ENCODE measurements at places on chromosomes 16 and 17.

GRCh38 chr17:38578229-38579082 lies 27.3 kb downstream of the SRCIN1 start:
- DNase-seq = no peak

- no peak for DNase-seq
These were observed 310.0 kb downstream of the SOX9 start for GRCh38 chr17:72430611-72431432.

GRCh38 chr17:13640551-13640950 lies 38.8 kb upstream of the HS3ST3A1 start:
- DNase-seq = no peak

GRCh38 chr17:78694805-78695531 lies 87.1 kb downstream of the CYTH1 start:
- no peak for DNase-seq

DNA sequence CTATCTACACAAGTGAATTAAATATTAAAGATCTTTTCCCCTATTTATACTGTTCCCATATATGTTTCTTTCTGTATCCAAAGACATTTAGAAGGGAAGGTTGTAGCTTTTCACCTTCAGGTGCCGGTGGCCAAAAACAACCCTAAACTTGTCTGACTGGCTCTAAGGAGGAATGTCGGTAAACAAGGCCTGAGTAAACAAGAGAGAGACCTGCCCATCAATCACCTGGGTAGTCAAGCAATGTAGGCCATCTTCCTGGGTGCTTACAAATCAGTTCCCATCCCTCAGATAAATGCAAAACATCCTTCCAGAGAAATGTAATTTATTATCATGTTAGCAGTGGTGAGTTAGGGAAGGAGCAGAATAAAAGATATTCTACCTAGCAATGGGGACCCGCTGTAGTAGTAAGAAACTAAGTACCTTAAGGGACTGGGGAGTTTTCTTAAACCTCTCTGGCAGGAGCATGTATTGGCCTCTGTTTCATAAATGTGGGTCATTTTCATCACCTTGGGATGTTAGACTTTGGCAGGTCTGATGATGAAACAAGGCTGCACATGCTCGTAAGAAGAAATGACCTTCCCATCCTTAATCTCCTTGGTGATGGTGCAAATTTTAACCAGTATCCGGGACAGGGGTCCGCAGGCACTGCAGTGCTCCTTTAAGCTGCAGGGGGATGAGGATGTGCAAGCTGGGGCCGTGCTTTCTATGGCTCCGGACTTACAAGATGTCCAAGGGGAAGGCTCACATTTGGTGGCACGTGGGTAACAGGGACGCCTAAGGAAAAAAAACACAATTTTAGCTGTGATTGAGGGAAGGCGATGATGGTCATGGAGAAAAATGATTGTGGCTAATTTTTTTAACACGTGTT lies 8.4 kb downstream of the KRT39 start:
- DNase-seq = no peak

- no peak for DNase-seq
These were observed 313.3 kb upstream of the HSBP1 start for GRCh38 chr16:83494459-83494858.

- no peak for DNase-seq
These were observed 21.9 kb downstream of the DNAI2 start for GRCh38 chr17:74295625-74296547.

DNA sequence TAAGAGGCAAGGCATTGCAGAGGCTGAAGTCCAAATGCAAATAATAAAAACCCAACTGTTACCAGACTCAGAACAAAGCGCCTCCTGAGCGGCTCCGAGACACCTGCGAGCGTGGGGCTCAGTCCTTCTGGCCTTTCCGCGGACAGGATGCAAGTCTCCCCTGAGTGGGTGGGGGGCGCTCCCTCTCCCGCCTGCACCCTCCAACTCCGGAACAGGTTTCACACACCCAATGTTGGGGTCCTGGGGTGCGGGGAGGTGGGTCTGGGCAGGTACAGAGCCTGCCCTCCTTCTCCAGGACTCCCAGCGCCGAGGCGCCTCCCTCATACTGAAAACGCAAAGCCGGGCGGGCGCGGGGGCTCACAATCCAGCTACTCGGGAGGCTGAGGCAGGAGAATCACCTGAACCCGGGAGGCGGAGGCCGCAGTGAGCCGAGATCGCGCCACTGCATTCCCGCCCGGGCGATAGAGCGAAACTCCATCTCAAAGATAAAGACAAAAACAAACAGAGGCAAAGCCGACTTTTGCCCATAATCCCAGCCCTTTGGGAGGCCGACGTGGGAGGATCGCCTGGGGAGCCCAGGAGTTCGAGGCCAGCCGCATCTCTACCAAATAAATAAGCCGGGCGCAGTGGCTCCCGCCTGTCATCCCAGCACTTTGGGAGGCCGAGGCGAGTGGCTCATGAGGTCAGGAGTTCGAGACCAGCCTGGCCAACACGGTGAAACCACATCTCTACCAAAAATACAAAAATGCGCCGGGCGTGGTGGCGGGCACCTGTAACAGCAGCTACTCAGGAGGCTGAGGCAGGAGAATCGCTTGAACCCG lies 893 bp downstream of the GINS2 start:
- DNase-seq = peak; percentile 7

DNA sequence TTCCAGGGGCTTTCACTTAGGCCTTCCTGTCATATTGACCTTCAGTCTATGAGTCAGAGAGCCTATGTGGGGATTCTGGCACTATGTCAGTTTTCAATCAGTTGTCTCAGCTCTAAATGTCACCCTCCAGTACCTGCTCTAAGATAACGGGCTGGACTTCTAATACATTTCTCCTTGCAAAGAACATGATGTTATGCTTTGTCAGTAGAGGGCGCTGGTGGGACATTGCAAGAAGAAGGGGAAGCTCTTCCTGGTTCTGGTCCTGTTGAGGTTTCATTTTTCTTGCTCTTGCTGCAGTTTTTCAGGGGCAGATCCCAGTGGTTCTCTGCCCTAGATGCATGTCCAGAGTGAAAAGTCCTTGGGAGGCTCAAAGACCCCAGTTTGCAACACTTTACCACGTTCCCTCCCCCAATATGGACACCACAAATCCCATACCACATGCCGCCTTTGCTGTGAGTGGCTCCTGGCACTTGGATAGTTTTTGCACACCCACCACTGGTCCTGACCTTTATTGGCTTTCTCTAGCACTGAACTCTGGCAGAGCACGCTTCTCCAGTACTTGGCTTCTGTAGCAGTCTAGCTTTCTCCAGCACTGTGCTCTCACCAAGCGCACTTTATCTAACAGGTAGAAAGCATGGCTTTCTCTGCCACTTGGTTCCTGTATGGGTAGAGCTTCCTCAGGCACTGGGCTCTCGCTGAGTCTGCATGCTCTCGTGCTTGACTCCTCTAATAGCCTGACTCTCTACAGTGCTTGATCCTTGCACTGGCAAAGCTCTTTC lies 49.0 kb downstream of the BCL7C start:
- peak; percentile 63 for DNase-seq

DNA sequence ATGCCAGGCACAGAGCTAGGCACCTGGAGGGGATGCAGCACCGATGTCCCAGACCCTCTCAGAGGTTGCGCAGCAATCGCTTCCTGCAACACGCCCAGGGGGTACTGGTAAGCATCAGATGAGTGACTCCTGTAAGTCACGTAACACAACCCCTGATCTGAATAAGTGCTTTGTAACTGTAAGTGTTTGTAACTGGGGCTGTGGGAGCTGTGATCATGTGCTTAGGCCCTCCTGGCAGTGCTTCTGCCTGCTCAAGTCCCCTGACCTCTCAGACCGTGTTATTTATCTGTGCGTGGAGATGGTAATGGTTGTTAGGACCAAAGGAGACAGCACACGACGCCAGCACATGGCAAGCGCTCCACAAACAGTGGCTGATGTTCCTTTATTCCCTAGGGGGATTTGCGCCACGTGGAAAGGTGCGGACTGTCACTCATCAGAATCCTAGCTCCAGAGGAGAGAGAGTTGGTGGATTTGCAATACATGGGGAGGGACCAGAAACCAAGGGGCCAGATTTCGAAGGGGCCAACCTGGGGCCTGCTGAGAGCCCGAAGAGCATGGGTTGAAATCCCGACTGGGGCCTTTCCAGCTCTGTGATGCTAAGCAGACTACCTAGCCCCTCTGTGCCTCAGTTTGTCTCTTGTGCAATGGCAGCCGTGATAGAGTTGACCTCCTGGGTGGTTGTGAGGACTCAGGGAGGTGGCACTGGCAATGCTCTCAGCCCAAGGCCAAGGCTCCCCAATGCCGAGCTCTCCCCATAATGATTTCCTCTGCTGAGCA lies 151.8 kb downstream of the IRF8 start:
- no peak for DNase-seq

DNA sequence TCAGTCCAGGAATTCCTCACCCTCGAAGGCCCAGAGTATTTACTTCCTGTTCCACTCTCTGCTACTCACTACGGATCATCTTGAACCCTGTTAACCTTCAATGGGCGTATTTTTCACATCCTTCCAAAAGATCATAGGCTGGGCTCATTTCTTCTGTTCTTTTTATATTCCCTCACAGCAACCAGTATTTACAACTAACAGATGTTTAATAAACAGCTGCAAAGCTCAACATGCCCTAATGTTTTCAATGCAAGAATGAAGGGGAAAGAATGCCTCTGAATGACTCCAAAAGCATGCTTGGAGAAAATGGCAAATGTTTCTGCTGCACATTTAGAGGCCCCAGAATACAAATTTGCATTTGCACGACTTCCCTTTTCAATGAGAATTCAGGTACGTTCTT lies 174.9 kb downstream of the ZFHX3 start:
- no peak for DNase-seq
